Thymus (tissue), 14 donors: ENCODE measurements at places on chromosomes 4 and X. TPM values are rescaled to one million over a fixed set of nuclear protein-coding genes. Genes with fewer than 3 reads are reported as not detected.

DNA sequence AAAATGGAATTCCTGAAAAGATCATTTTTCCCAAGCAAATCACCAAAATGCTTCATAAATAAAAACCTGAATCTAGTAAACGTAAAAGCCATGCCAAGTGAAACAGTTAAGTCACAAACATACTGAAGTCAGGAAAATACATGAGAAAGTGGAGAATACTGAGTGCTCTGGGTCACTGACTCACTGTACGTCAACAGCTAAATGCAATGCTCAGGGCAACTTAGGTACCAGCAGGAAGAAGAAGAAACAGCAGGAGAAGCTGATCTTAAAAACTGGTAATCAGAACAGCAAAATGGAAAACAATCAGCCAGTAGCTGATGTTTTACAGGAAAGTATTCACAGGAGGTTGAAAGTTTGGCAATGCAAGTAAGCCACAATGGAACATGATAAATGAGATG is 252.6 kb upstream of the ETNPPL start:
- H3K27me3 ChIP-seq: no peaks in the 10 kb centered on the region
- no peak overlapping the region for H3K4me3 ChIP-seq
- no peaks in the 10 kb centered on the region for H3K36me3 ChIP-seq
- no peak for DNase-seq
- no peak overlapping the region for H3K27ac ChIP-seq

RASGEF1B gene
- 18.3 TPM for total RNA-seq

GRCh38 chr4:163895378-163896005 is 401.0 kb downstream of the TMA16 start:
- no peak overlapping the region for H3K27ac ChIP-seq
- H3K36me3 ChIP-seq: no peaks in the 10 kb centered on the region
- peak; percentile 48 for DNase-seq
- H3K4me1 ChIP-seq: no peaks in the 10 kb centered on the region
- no peak overlapping the region for H3K4me3 ChIP-seq

LRCH2 gene
- total RNA-seq: 1.0 TPM

DNA sequence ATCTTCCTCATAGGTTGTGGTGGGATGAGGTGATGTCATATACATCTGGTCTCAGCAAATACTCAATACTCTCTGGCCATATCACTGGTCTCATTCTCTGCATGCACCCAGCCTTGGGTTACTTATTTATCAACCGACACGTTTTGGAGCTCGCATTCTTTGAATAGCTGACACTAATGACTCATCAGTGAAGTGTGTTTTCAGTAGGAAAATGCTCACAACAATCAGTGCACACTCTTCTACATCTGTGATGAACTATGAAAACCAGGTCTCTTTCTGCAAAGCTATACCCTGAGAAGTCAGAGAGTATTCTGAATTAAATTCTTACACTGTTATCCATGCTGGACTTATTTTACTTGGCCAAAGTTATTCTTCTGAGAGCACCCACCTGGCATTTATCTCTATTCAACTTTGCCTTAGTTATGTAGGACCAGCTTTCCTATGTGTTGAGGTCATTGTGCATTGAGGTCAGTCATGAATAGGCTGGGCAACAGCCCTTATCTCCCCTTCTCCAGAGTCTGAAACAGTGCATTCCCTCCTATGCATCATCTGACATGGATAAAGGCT is 58.7 kb upstream of the DHX15 start:
- DNase-seq: no peak
- no peaks in the 10 kb centered on the region for H3K4me1 ChIP-seq
- H3K4me3 ChIP-seq: no peak overlapping the region
- no peaks in the 10 kb centered on the region for H3K27me3 ChIP-seq
- H3K27ac ChIP-seq: no peak overlapping the region

NWD2 gene
- under 0.01 TPM for total RNA-seq

DNA sequence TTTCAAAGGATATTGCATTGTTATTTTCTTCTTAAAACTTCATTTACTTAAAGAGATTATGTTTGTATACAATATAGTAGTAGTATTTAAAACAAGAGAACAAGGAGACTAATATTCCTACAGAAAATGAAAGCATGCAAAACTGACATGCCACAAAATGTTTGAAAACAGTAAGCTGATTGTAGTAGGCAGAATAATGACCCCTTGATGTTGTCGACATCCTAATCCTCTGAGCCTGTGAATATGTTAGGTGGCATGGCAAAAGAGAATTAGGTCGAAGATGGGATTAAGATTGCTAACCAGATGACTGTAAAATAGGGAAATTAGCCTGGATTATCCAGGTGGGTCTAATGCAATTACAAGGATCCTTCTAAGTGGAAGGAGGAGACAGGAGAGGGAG is 522.2 kb upstream of the NR3C2 start:
- no peak for DNase-seq
- H3K27me3 ChIP-seq: no peaks in the 10 kb centered on the region
- no peak overlapping the region for H3K27ac ChIP-seq
- no peaks in the 10 kb centered on the region for H3K4me1 ChIP-seq
- no peak overlapping the region for H3K4me3 ChIP-seq

DNA sequence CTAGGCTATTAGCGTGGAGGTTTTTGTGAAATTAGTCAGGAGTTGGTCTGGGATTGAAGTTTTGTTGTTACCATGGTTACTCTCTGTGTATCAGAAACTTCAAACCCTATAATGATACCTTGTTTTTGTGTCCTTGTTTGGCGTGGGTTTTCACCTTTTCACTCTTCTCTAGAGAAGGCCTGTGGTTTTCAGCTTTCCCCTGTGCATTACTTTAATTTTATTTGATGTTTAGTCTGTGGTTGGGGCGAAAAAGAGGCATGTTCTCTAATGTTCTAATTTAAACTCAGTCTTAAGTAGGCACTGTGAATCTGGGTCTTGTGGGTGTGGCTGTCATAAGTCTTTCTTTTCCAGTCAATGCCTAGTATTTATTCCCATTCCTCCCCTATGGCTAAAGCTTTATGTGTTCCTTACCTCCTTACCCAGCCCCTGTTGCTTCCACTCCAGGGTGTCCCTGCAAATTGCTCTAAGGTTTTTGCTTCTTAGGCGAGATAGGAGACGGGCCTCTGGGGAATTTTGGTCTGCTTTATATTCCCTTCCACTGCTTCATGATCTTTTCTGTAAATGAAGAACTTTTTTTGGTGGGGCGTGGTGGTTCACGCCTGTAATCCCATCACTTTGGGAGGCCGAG is 326.3 kb upstream of the ZCCHC13 start:
- H3K4me1 ChIP-seq: peaks cover 11% of the 10 kb centered on the region
- no peak overlapping the region for H3K27ac ChIP-seq
- peak; percentile 21 for DNase-seq
- H3K36me3 ChIP-seq: peaks cover 2% of the 10 kb centered on the region

RAB33A gene
- total RNA-seq: 9.9 TPM

GRCh38 chr4:153345012-153345981 is 809 bp downstream of the MND1 start:
- peak; percentile 81 for DNase-seq
- H3K27ac ChIP-seq: peak overlapping the region; percentile 92
- H3K36me3 ChIP-seq: no peaks in the 10 kb centered on the region
- no peaks in the 10 kb centered on the region for H3K27me3 ChIP-seq
- peaks cover 30% of the 10 kb centered on the region for H3K4me1 ChIP-seq
- H3K4me3 ChIP-seq: peak overlapping the region; percentile 84

FANCB gene
- 7.2 TPM for total RNA-seq

DNA sequence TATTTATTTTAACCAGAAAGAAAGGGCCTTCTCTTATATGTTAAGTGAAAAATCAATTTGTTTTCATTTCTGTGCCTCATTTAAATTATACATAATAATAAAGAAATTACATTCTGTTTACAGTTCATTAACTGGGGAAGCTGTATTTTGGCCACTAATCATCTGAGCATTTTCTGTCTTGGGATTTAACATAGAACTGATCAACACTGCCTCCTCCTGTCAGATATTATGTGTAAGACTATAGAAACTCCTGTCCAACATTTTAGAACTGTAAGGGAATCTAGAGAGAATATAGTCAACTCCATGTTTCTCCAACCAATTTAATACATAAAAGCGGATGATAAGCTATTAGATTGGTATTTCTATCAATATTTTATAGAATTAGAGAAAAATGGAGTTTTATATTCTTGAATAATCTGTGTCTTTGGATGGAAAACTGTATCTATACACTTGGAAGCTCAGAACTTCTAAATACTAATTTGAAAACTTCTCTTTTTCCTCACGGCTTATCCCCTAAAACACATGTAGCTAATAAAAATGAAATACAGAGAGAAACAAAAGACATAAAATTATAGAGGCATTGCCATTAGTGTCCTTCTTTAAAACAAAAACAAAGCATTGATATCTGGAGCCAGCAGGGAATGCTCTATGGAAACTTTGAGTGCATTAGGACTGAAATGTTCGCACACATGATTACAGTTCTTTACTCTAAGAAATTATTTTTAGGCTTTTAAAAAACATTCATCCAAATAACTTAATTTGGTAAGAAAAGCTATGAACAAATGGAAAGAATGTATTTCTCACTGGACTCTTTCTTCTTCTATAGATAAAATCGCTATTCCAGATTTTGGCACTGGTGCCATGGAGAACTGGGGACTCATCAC is 33.1 kb downstream of the ENPEP start:
- H3K4me1 ChIP-seq: no peaks in the 10 kb centered on the region
- H3K36me3 ChIP-seq: no peaks in the 10 kb centered on the region
- no peak overlapping the region for H3K4me3 ChIP-seq
- H3K27ac ChIP-seq: no peak overlapping the region
- no peaks in the 10 kb centered on the region for H3K27me3 ChIP-seq
- no peak for DNase-seq

GRCh38 chr4:155510771-155511170 is 134.0 kb upstream of the MAP9 start:
- H3K4me3 ChIP-seq: no peak overlapping the region
- no peak overlapping the region for H3K27ac ChIP-seq
- H3K27me3 ChIP-seq: no peaks in the 10 kb centered on the region
- no peak for DNase-seq
- no peaks in the 10 kb centered on the region for H3K36me3 ChIP-seq
- H3K4me1 ChIP-seq: no peaks in the 10 kb centered on the region

GRCh38 chr4:35521682-35522081 is 722.6 kb downstream of the ARAP2 start:
- H3K36me3 ChIP-seq: no peaks in the 10 kb centered on the region
- no peak for DNase-seq
- H3K4me1 ChIP-seq: no peaks in the 10 kb centered on the region

DNA sequence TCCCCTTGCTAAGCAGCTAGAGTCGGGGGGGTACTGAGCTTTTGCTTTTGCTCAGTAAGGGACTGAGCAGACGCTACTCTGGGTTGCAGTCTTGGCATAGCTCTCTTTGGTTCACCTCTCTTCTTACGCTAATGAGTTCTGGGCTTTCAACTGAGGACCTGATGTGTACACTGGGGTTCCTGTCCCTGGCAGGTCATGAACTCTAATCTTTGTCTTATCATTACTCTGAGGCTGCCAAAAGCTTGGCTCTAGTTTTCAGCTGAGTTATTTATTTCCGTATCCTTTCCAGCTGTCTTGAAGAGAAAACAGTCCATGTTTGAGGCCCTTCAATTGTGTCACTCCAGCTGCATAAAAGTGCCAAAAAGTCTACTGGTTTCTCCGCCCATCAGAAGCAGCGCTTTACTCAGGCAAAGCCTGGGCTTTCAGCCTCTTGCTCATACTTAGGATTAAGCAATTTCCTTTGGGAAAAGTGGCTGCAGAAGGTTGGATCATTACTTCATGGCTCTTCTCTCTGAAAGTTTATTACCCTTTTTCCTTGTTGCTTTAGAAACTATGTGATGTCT is 121.0 kb upstream of the STOX2 start:
- no peaks in the 10 kb centered on the region for H3K4me1 ChIP-seq
- no peaks in the 10 kb centered on the region for H3K27me3 ChIP-seq
- no peak overlapping the region for H3K4me3 ChIP-seq
- peak overlapping the region; percentile 66 for H3K27ac ChIP-seq
- H3K36me3 ChIP-seq: no peaks in the 10 kb centered on the region
- DNase-seq: no peak

- H3K36me3 ChIP-seq: no peaks in the 10 kb centered on the region
- H3K27me3 ChIP-seq: no peaks in the 10 kb centered on the region
- DNase-seq: no peak
- H3K27ac ChIP-seq: no peak overlapping the region
These were observed 119.8 kb upstream of the TSPAN5 start for GRCh38 chr4:98778206-98778605.

- H3K4me3 ChIP-seq: no peak overlapping the region
- no peak for DNase-seq
- no peaks in the 10 kb centered on the region for H3K4me1 ChIP-seq
These were observed 1549.3 kb upstream of the ADGRL3 start for GRCh38 chr4:59650861-59651260.
